Activated T-cell treated with anti-CD3 and anti-CD28 coated beads for 48 hours (primary cell): ENCODE measurements at places on chromosomes 6 and 20.

- DNase-seq: no peak
Measured at GRCh38 chr20:3447321-3447720, 23.5 kb upstream of the ATRN start.

GRCh38 chr6:104326173-104327001 lies 533.3 kb downstream of the HACE1 start:
- no peak for DNase-seq

GRCh38 chr20:46767127-46767761 lies 57.8 kb downstream of the SLC2A10 start:
- DNase-seq: no peak

- DNase-seq: no peak
Measured at GRCh38 chr6:38316099-38316868, 323.4 kb downstream of the BTBD9 start.

GRCh38 chr6:73801652-73802268 lies 105.8 kb downstream of the CD109 start:
- no peak for DNase-seq

DNA sequence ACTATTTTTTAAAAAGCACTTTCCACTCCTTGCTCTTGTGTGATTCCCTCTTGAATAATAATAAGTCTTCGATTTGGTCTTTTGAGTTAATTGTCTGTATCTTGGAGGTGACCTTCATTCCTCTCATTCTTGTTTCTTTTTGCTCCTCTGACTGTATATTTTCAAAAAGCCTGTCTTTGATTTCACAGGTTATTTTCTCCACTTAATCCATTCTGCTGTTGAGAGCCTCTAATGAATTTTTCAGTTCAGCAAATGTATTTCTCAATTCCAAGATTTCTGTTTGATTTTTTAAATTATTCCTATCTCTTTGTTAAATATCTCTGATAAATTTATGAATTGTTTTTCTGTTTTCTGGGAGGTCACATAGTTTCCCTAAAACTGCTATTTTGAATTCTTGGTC lies 21.7 kb upstream of the KIAA1586 start:
- no peak for DNase-seq

DNA sequence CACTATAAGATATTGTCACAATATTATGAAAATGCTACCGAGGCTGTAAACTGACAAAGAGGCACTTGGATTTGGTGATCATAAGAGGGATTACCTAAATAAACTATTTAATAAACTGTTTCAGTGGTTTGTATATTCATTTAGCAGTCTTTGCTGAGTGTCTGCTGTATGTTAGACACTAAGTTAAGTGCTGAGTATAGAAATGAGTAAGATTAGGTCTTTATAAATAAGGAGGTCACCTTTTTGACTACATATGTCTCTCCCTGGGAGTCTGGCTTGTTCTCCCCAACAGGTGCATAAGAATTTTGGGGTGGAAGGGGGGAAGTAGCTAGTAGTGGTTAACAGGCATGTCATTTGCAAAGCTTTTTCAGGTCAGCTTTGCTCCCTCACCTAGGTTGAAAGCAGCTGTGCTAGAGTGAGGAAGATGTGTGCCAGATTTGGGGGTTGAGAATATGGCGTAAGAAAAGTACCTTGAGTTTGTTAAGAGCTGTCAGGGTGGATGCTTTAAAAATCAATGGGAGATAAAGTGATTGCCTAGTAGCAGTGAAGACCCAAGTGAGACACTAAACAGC lies 246.3 kb downstream of the ZFAND3 start:
- no peak for DNase-seq
